CD4-positive, alpha-beta T cell treated with Interleukin-10 for 1 hour (primary cell): ENCODE measurements at places on chromosomes 12 and 14.

DNA sequence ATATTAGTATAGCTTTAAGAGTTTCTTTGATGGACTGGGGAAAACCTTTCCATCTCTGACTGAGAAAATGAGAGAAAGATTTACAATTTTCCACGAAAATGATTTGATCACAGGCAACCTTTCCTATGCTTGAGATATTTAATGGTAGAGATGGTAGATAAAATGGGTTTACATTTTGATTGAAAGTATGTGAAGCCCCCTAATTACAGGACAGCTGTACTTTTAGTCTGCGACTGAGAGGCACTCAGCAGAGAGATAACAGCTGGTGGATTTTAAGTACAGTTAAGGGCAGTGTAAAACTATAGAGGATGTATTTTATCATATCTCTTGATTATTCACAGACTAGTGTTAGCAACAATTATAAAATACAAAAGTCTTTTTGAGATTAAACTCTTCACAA lies 40.7 kb downstream of the C12orf50 start:
- DNase-seq, result no peak

GRCh38 chr14:66038618-66039017 lies 447.6 kb upstream of the CCDC196 start:
- DNase-seq, result no peak

GRCh38 chr12:92136965-92137721 lies 8.5 kb downstream of the BTG1 start:
- peak; percentile 39 for DNase-seq

DNA sequence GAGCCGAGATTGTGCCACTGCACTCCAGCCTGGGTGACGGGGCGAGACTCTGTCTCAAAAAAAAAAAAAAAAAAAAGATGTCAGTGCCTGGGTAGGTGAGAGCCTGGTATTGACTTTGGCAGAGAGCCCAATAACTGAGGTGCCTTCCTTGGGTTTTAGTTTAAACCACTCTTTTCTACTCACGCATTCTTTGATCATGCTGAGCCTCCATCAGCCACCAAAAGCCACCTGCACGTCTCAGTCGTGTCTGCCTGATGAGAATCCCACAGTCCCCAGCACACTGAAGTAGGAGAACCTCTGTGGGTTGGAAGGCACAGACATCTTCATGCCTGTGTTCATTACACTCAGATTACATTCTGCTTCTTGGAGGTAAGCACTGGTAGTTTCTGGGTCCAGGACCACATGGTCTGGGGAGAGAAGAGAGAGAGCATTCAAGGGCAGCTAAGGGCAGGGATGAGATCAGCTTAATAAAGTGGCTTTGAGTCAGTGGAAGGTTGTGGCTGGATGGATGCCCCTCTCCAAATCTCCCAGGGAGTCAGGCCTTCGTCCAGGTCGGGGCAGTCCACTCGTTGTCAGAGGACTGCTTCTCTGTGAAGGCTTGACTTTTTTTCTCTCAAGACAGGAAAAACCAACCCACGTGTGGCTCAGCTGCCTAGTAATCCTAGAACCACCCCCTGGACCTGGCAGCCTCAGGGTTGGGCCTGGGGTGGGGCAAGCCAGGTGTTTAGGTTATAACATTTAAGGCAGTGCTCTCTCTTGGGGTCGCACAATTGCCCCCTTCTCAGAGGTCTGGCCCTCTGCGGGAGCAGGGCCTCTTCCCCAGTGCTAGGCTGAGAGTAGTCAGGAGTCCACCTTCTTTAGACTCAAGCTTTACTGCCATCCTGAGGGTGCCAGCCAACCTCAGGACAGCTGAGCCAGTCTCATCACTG lies 32.6 kb upstream of the MAX start:
- DNase-seq, result no peak

DNA sequence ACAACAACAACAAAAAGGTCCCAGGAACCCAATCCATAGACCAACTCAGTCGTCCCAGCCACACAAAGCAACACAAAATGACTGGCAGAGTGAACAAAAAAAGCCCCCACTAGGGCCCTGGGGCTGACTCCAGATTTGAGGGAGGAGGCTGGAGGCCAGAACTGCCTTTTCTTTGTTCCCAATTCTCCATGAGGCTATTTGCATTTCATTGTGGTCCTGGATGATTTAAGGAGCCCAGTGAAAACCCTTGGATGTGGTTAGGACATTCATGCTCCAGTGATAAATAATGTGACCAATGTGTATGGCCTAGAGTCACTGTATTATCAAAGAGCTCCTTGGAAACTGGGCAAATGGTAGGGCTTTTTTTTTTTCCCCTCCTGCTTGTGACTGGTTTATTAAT lies 192.9 kb downstream of the NUAK1 start:
- no peak for DNase-seq

- no peak for DNase-seq
Measured at GRCh38 chr12:116903818-116904217, 6.9 kb upstream of the FBXW8 start.

DNA sequence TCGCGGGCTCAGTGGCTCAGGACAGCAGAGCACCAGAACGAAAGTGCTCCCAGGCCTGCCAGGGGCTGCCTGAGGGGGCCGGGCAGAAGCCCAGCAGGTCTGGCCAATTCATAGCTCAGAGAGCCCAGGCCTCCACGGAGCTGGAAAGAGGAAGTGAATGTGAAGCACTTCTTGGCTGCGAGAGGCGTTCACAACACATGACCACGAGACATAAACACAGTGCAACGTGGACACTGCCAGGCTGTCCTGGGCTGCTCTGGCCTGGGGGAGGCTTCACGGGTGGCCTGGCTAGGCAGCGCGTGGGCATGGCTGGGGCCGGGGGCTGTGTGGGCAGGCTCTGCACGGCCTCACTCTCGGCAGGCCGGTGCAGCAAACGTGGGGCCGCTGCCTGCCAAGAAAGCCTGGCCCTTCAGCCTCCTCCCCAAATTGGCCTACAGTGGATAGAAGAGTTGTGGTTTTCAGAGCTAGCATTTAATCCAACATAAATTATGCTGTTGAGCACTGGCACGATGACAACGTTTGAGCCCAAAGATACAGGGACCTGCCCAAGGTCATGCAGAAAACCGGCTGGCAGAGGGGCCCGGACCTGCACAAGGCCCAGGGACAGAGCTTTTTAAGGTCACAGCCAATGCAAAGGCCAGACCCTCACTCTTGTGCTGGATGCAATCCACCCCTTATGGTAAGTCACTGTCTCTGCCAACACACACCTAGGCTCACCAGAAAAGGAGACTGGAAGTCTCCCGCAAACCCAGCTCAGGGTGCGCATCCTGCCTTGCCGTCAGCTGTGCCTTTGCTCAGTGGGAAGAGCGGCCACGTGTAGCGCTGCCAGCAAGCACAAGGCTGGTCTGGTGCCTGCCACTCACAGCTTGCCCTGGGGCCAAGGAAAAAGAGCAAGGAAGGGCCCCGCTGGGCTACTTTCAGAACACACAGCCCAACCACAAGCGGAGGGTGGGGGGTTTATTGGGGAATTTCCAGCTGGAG lies 8.6 kb downstream of the SLC25A29 start:
- DNase-seq, result no peak

DNA sequence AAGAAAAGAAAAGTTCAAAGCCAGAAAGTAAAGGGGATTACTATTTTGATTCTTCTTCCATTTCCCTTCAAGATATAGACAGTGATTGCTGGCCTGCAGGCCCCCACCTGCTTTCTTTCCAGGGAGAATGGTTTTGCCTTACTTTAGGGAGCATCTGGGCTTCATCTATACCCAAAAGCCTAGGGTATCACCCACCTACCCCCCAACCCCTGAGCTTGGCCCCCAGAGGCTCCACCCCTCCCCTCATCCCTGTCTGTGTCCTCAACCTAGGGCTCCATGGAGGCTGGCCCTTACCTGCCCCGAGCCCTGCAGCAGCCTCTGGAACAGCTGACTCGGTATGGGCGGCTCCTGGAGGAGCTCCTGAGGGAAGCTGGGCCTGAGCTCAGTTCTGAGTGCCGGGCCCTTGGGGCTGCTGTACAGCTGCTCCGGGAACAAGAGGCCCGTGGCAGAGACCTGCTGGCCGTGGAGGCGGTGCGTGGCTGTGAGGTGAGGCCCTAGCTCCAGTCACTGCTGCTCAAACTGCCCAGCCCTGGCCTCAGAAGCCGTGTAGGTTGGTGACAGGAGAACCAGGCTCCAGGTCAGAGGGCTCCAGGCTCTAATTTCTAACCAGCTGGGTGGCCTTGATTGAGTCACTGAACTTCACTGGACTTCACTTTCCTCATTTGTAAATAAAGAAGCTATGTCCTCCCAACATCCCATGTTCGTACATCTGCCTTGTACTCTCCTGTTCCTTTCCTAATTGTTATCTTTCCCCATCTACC lies 13.6 kb downstream of the ARHGEF40 start:
- DNase-seq, result no peak

- DNase-seq, result no peak
Measured at GRCh38 chr12:116813271-116814041, 67.8 kb downstream of the HRK start.

DNA sequence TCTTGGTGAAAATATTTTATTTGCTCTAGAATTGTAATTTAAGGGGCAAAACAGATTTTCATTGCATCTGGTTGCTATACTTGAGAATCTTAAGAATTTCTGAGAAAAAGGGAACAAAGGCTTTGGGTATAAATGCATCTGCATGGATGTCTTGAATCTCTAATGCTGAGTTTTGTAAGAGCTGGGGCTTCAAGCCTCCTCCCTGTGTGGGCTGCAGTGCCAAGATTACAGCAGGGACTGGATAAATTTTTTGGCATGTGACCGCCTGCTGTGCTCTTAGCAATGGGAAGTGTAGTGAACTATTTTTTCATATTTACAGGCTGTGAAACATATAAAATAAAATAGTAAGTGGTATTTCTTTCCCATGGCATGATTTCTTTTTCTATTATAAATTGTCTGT lies 70.0 kb downstream of the SLC38A6 start:
- no peak for DNase-seq

DNA sequence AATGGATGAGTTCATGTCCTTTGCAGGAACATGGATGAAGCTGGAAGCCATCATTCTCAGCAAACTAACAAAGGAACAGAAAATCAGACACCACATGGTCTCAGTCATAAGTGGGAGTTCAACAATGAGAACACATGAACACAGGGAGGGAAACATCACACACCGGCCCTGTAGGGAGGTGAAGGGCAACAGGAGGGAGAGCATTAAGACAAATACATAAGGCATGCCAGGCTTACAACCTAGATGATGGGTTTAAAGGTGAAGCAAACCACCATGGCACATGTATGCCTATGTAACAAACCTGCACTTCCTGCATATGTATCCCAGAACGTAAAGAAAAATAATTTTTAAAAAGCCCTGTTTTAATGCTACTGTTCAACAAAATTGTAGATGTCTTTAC lies 914.2 kb upstream of the ATXN7L3B start:
- no peak for DNase-seq

DNA sequence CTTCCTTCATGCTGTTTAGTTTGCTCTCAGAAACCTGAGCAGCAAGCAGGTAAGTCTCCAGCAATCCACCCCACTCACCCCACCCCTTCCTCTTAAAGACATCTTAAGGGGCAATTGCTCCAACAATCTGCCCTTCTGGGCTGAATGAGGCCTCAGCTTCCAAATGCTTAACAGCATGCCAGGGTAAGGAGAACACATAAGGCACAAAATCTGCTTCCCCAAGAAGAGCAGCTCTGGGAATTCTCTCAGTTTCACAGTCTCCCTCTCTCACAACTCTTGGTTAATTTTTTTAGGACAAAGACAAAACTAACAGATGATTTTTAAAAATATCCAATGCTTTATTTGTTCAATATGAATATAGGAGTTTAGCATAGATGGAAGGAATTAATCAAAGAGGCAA lies 288.9 kb upstream of the CCDC196 start:
- DNase-seq, result no peak

- peak; percentile 12 for DNase-seq
Measured at GRCh38 chr12:11555743-11556625, 93.5 kb upstream of the ETV6 start.

GRCh38 chr12:104975587-104976343 lies 10.4 kb upstream of the NOPCHAP1 start:
- DNase-seq, result no peak

DNA sequence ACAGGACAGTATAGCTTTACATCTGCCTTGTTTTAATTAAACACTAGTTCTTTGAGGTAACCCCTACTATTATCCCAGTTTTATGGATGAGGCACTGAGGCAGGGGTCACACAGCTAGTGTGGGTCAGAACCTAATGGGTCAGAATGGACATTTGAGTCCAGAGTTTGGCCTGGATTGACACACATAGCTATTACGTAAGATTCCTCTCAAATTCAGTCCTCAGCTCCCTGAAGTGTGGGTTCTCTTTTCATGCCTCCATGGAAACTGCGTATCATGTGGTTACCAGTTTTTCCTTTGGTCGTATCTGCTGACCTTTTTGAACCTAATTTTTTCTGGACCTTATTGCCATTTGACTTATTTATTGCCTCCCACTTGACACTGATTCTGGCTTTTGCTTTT lies 40.4 kb downstream of the PSEN1 start:
- DNase-seq, result no peak

- no peak for DNase-seq
Measured at GRCh38 chr14:51607711-51608110, 44.0 kb upstream of the FRMD6 start.

- DNase-seq, result no peak
Measured at GRCh38 chr12:119157528-119157927, 21.2 kb upstream of the HSPB8 start.

GRCh38 chr14:94933486-94933885 lies 163.6 kb upstream of the GSC start:
- no peak for DNase-seq

GRCh38 chr14:99784508-99784907 lies 8.7 kb upstream of the EML1 start:
- no peak for DNase-seq

DNA sequence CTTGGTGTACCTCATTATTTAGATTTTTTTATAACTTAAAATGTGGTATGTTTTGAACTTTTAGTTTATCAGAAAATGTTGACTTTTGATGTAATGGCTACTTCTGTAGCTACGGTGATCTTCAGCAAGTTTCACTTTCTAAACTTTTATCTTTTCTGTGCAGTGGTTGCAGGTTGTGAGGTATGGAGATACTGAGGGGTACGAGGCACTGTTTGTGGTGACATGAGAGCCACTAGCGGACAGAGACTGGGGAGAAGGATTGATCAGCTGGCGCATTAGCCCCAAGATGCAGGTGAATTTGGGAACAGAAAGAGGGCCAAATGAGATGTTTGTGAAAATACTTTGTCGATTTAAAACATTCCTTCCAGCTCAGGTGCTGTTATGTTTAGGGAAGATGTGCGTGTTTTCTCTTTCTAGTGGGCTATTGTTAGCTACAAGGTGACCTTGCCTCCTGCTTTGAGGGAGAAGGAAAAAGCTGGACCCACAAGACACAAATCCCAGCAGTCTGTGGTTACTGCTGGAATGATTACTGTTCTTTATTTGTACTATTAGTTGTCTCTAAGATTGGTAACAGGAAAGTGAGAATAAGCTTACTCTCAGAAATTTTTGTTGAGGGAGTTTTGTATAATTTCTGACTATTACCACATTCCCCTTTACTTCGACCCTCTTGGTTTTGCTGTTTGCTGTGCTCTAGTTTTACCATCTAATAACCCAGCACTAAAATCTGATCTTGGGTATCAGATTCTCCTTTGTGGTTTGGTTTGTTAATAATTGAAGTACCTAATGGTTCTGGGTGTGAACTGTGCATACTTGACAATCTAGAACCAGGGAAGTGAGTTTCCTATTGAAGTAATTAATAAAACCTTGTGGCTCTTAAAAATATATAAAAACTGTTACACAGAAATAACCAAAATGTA lies 61.7 kb downstream of the FBXO34 start:
- peak; percentile 60 for DNase-seq

GRCh38 chr14:103806805-103807204 lies 40.6 kb downstream of the PPP1R13B start:
- no peak for DNase-seq
